ENCODE measurements at places on chromosomes 4 and X.

DNA sequence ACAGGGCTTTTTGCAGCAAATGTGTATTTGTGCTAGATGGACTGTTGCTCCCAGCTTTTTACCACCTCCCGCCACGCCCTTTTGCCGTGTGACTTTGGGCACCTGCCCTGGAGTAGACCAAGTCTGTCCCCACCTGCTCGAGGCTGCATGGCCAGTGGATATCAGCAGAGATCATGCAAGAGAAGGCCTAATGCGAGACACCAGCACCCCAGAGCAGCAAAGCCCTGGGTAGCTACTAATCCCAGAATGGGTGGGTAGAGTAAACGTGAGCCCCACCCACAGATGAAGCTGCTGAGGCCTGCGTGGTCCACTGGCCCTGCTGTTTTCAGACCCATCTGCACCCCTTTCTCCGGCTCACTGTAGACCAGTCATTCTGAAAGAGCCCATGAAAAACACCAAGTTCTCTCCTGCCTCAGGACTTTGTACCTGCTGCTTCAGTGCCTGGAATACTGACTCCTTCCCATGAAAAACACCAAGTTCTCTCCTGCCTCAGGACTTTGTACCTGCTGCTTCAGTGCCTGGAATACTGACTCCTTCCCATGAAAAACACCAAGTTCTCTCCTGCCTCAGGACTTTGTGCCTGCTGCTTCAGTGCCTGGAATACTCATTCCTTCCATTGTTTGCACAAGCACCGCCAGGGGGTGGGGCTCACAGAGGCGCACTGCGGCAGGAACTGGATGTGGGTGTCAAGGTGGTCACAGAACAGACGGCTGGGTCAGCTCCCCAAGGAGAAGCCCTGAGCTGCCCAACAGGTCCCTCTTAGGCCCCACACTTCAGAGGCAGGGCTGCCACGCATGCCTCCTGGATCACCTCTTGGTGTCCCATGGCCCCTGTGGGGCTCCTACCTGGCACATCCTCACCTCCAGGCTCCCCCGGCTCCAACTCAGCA is 5.1 kb upstream of the TNIP2 start:
- DNase-seq = no peak

GRCh38 chr4:174707902-174708301 is 121.1 kb downstream of the GLRA3 start:
- DNase-seq = no peak

DNA sequence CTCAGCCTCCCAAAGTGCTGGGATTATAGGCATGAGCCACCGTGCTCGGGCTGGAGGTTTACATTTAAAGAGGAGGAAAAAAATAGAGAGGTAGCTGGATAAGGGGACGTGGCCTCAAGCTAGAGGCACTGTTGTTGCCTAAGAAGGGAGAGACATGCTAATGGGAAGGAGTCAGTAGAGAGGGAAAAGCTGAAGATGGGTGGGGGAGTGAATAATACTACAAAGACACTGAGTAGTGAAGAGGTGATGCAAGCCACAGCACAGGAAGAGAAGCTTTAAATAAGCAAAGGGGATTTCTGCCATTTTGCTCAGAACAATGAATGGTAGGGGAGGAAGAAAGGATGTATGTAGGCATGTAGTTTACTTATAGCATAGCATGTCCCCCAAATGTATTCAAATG is 11.5 kb upstream of the AP1S2 start:
- DNase-seq = no peak

DNA sequence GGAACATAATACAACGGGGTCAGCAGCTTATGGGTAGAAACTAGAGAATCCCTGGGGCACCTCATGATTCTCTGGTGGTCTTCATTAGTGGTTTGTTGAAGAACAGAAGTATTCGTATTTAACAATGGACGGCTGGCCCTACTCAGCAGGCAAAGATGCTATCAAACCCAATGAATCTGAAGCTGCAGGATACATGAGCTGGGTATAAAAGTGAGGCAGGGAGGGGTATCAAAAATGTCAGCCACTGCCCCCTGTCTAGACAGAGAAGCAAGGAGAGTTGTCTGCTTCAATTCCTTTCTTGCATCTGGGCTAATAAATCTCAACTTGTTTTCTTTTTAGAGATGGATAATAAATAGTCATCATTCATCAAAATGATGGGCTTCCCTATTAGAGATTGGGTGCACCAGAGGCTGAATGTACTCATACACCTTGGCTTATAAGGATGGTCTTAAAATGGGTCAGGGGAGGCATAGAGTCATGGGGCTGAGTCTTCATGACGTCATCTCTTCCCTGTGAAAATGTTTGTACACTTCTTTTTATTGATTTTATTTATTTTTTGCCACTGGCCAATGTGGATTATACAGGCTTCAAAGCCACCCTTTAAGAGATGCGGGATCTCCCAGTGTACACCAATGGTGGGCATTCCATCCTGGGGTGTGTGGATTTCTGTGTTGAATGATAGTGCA is 259.5 kb downstream of the SHOX start:
- DNase-seq = no peak

GRCh38 chrX:107700317-107700774 is 72.0 kb downstream of the PRPS1 start:
- DNase-seq = no peak

DNA sequence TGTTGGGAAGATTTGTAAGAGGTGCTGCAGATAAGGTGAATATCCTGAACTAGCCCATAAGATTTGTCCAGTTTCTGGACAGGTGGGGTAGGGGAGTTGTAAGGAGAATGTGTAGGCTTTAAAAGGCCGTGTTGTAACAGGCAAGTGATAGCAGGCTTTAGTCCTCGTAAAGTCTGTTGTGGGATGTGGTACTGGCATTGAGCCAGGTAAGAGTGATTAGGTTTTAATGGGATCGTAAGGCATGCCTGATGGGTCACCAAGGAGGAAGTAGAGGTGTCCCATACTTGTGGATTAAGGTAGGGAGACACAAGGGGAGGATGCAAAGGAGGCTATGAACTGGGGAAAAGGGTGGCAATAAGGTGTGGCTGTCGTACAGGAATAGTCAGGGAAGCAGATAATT is 256.9 kb upstream of the DKK2 start:
- no peak for DNase-seq

GRCh38 chr4:185542626-185543315 is 7.5 kb upstream of the PDLIM3 start:
- no peak for DNase-seq

- no peak for DNase-seq
Measured at GRCh38 chr4:576991-577498, 950 bp upstream of the TMEM271 start.

GRCh38 chrX:46326161-46326560 is 219.1 kb downstream of the ZNF674 start:
- DNase-seq = no peak

- no peak for DNase-seq
Measured at GRCh38 chr4:185304944-185305690, 90.6 kb downstream of the LRP2BP start.

GRCh38 chr4:88162626-88163025 is 4.2 kb upstream of the ABCG2 start:
- no peak for DNase-seq

- DNase-seq = no peak
Measured at GRCh38 chrX:4547213-4547836, 833.9 kb upstream of the PRKX start.

GRCh38 chrX:22360129-22360528 is 87.4 kb downstream of the CBLL2 start:
- no peak for DNase-seq

DNA sequence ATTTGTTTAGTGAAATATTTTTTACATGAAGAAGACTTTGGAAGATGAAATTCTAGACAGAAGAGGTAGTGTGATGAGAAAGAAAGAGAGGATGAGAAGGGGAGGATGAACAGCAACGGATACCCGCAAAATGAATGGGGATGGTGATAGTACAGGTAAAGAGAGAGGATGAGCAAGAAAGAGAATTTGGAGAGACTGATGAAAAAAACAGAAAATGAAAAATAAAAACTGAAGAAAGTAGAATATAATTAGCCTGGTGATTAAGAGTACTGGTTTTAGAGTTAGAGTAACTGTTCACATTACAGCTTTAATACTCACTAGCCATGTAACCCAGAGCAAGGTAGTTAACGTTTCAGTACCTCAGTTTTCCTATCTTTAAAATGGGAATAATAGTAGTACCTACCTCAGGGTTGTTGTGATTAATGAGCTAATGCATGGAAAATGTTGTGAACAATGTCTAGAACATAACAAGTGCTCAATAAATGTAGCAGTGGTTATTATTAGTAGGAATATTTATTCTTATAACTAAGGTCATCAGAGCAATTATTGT is 54.9 kb upstream of the ANTXR2 start:
- no peak for DNase-seq

DNA sequence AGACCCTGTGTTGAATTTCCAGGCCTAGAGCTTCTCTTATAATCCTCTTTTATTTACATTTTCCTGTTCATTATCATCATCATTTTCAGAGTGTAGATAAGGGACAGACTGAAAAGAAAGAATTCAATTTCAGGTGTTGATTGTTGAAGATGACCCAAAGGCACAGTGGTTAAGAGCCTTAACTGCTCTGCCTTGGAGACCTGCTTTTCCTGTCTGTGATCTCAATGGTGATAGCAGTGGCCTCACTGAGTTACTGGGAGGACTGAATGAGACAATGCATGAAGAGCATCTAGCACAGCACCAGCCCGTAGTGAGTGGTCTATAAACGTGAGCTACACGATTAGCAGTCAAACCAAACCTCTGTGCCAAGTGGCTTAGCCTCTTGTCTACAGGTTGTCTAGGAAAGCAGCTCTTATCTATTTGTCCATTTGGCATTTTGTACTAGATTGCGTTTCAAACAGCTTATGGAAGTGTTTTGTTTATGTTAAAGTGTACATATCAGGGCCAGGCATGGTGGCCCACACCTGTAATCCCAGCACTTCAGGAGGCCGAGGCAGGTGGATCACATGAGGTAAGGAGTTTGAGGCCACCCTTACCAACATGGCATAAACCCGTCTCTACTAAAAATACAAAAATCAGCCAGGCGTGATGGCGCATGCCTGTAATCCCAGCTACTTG is 41.5 kb downstream of the SETD7 start:
- DNase-seq = no peak

DNA sequence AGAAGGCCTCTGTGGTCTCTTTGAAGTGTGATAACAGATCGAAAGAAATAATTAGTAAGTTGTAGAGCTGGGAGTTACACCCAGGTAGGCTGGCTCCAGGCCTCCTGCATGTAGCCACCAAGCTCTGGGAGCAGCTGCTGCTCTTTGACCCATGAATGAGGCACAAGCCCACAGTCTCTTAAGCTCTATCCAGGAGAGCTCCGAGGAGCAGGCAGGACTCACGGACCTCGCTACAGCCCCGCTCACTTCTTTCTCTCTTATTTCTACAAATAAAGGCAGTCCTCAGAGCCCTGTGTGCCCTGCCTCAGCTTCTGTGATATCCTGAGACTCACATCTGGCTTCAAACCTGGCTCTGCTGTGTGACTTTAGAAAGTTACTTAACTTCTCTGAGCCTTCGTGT is 86.9 kb downstream of the EVC start:
- no peak for DNase-seq

- no peak for DNase-seq
Measured at GRCh38 chr4:159169404-159170302, 66.8 kb downstream of the RAPGEF2 start.

GRCh38 chr4:167721617-167722486 is 370.5 kb upstream of the ANXA10 start:
- no peak for DNase-seq

DNA sequence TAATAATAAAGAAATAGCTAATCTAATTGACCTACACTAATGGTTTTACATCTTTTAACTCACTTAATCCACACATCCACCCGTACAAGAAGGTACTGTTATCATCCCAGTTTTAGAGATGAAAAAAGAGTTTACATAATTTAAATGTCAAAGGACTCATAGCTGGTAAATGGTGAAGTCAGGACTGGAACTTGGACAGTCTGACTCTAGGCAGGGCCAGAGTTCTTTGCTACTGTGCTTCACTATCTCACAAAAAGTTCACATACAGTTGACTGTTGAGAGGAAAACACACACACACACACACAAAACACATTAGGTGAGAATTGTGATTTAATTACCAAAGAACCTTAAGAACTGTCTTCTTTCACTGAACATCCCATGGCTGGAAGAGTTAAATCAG is 71.2 kb upstream of the PRSS48 start:
- no peak for DNase-seq

DNA sequence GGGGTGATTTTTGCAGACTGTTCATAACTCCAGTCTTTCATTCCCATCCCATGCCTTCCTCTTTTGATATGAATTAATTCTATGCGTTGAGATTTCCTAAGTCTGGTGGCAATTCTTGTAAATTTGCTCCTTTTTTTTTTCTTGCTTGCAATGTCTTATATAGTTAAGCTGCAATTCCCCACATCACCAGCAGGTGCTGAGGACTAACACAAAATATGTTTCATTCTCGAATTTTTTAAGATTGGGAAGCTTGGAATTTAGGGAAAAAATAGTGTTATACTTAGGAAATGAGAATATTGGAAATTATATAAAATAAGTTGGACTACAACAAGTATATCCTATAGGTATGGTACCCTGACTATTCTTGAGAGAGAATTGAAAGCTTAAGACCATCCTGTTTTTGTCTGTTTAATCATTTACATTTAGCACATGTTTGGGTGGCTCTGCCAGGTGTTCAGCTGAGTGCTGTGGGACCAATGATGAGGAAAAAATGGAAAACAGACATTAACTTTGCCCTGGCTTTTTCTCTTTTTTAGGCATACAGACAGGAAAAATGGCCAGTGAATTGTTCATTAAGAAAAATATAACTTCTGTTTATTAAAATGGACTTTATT is 30.2 kb downstream of the AFF2 start:
- no peak for DNase-seq

DNA sequence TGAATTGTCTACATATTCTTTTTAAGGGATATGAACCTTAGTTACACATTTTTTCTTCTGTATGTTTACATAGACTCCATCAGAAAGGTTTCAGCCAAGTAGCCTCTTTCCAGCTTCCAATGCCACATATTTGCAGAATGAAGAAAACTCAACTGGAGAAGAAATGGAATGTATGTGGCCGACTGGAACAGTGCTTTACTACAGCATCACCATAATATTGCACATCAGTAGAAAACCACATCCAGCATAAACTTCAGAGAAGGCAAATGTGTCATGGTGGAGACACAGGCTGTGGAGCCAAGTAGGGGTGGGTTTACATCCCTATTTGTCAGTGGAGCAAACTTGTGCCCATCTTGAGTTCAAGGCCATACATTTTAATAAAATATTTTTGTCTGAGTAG is 204.8 kb upstream of the LDB2 start:
- no peak for DNase-seq

GRCh38 chr4:182219411-182220056 is 23.7 kb upstream of the TENM3 start:
- no peak for DNase-seq

- peak; percentile 33 for DNase-seq
Measured at GRCh38 chr4:242121-242848, 63.0 kb downstream of the ZNF732 start.

- DNase-seq = no peak
Measured at GRCh38 chr4:77434299-77435092, 171.1 kb upstream of the CXCL13 start.
